ENCODE measurements at places on chromosomes 16 and 17.

DNA sequence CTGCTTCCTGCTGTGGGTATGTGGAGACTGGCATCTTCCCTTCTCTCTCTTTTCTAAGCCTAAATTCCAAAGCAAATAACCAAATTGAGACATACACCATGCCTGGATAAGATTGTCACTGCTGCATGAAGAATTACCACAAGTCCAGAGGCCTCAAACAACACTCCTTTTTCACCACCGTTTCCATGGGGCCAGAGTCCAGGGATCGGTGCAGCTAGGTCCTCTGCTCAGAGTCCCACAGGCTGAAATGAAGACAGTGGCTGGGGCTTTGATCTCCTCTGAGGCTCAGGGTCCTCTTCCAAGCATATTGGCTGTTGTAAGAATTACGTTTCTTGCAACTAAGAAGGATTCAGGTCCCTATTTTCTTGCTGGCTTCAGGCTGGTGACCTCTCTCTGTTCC is 130.4 kb downstream of the SLC39A11 start:
- no peak for DNase-seq

GRCh38 chr17:64084086-64084939 is 45.6 kb downstream of the ERN1 start:
- no peak for DNase-seq

DNA sequence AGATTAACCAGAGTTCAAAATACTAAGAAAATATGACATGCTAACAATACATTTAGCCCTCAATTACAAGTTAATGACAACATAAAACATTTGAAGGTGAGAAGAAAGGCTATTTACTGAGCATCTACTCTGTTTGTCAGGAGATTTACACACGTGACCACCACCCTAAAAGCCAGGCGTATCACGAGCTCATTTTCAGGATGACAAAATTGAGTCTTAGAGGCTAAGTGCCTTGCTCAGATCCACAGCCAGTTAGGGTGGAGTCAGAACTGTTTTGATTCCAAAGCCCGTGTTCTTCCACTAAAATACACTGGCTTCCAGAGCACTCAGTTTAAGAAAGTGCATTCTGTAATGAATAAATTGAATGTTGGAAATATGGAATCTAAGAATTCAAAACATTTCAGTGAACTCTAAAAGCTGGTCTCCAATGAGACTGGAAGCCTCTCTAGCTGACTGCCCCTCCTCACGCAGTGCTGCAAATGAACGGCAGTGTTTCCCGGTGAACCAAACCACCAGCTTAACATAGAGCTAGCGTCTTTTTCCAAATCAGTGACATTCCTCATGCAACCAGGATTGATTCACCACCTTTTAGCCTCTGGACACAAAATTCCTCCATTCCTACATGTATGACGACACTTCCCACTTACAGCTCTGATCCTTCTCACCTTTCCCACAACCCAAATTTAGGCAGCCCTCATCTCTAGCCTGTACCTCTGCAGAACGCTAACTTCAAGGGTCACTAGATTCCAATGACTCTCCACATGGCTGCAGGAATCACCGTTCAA is 5.9 kb downstream of the ZDHHC7 start:
- no peak for DNase-seq

DNA sequence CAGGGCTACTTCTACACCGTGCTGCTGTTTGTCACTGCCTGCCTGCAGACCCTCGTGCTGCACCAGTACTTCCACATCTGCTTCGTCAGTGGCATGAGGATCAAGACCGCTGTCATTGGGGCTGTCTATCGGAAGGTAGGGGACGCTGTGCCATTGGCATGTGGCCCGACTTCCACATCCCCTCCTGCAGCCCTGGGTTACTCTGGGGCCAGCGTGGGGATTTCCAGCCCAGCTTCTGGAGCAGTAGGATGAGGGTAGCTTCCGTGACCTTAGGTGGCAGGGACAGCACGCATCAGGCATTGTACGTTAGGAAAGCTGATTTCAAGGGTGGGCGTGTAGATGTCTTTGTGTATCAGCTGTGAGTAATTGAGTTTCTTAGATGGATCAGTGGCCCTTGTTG is 96.5 kb downstream of the ABCC1 start:
- DNase-seq, result no peak

DNA sequence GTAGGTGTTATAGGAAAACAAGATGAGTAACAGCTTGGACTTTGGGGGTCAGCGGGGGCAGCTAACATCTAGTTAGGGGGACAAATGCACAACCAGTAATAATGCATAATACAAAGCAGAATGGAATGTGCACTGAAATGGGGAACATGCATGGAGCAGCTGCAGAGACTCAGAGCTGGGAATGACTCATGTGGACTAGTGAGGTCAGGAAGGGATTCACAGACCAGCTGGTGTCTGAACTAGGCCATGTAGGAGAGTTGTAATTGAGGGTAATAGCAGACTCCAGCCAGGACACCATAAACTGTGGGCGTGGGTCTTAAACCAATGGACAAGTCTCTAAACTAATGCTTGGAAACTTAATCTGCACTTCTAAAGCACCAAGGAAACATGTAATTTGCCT is 176.8 kb upstream of the ASIC2 start:
- DNase-seq, result no peak

DNA sequence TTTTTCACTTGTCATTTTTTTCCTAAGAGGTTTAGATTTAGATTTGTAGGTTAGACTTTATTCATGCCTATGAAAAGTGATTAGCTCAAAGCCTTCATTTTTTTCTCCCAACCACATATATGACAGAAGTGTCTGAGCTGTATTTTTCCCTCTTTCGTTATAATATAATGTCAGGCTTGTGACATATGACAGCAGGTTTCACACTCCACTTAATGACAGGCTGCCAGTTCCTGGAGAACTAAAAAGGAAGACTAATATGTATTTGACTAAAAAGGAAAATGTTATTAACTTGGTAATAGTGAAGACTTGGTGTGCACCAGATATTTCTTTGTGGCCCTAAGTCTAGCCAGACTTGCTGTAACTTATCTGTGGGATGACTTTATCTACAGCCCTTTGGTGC is 200.7 kb upstream of the CACNG5 start:
- no peak for DNase-seq

DNA sequence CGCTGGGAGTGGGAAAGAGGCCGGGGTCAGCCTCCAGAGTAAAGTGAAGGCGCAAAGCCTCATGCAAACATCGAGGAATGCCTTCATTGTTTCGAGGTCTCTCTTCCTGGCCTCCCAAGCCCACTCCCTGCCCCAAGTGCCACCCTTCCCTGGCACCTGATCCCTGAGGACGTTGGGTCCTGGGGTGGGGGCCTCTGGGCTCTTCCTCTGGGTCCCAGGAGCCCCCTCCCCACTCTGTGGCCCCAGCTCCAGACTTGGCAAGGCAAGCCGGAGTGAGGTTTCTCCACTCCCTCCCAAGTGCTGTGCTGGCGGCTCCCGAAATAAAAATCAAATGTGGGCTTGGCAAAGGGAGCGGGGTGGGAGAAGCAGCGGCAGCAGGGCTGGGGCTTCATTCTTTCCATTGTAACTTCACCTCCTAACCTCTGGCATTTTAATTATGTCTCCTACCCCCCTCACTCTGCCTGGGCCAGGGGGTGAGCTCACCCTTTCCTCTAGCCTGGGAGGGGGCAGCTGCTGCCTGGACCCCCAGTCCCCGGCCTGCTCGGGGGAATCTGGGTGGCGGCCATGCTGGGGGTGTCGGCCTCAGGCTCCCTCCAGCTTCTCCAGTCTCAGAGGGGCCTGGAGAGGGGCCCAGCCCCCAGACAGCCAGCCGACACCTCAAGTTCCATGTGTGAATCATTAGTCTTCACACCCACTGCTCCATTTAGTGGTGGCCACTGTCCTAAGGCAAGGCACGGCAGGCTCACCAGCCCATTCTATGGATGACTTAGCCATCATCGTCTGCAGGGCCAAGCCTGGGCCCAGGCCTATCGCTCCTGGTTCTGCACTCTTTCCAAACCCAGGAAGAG is 14.6 kb upstream of the TMEM92 start:
- DNase-seq, result no peak

DNA sequence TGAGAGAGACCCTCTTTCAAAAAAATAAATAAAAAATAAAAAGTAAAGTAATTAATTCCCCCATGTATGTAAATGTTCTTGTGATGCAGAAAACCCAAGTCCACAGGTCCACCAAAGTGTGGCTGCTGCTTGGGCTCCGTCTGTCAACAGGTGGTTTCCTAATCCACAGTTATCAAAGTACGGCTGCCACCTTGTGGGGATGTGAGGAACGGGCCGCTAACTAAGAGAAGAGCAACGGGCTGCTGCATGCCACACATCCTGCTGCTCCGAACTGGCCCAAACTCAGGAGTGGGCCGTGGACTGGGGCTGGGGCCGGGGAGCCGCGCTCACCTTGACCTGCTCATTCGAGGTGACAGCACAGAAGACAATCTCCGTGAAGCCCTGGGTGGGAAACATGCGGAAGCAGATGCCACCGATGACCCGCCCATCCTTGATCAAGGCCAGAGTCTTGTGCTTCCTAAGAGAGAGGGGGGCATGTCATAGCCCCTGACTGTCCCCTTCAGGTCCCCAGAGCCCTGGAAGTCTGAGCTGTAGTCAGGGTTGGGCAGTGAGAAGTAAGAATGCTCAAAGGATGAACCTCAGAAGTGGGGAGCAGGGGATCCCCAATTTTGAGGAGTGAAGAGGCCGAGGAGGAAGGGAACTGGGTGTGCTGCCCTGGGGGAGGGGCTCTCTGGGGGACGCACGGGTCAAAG is 4.3 kb downstream of the KAT2A start:
- DNase-seq, result peak; percentile 47

- DNase-seq, result no peak
These were observed 119.7 kb downstream of the KIF2B start for GRCh38 chr17:53942436-53942835.

- no peak for DNase-seq
These were observed 113.2 kb downstream of the MSI2 start for GRCh38 chr17:57369509-57369945.

- no peak for DNase-seq
These were observed 100.5 kb downstream of the CYB561 start for GRCh38 chr17:63345611-63346010.

GRCh38 chr17:76598004-76598439 is 12.4 kb upstream of the ST6GALNAC2 start:
- no peak for DNase-seq

DNA sequence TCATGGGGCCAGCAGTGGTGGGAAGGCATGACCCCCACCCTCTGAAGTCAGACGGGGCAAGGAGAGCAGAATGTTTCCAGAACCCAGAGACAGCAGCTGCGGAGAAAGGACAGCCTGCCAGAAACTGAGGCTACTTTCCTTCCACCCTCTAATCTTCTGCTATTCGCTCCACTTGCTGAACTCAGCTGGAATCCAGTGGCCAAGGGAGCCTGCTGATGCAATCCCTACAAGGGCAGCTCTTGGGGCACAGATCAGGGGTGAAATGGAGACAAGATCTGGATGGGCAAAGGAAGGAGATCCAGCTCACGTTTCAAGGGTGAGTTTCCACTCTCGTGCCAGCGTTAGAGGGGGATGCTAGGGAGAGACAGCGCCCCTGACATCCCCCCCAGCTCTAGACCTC is 479.1 kb downstream of the SLC39A11 start:
- no peak for DNase-seq

- no peak for DNase-seq
These were observed 68.7 kb upstream of the MARCHF10 start for GRCh38 chr17:62876673-62877405.

DNA sequence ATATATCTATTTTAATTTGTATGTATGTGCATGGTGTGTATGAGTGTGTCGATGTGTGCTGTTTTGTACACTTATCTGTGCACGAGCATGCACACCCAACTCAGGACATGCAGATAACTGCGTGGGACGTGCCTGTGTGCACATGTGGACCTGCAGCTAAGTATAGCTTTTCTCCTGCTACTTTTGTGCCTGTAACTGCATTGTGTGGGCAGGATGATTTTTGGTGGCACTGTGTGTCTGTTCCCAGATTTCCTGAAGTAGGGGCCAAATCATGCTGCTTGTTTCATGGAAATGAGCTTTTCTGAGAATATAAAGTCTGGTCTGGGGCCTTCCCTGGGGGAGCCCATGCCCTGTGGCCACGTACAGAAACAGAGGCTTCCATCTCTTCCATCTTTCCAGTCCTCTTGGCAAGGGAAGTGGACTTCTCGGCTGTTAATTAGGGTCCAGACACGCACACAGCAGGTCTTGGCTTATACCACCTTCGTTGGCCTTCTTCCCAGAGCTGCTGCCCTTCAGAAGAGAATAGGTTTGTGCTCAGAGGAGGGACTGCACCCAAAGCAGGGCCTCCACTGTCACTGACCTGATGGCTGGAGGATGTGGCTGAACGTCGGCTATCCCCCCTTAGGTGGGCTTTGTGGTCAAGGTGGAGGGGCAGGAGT is 30.2 kb downstream of the SPNS3 start:
- no peak for DNase-seq

DNA sequence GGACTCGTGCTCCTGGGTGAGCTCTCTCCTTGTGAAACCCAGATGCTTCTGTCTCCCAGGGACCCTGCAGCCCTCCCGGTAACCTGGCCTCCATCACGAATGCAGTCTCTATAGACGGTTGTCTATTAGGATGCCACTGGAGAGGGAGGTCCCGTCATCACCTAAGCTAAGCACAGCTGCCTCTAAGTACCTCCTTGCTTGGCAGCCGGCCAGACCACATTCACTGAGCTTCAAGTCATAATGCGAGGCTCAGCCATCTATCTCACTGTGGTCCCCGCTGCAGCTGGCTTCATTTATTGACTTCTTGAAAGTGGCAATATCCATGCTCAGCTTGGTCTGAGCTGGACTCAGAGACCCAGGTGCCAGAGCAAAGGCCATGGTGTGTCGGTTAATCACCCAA is 74.5 kb upstream of the HSBP1 start:
- DNase-seq, result no peak

DNA sequence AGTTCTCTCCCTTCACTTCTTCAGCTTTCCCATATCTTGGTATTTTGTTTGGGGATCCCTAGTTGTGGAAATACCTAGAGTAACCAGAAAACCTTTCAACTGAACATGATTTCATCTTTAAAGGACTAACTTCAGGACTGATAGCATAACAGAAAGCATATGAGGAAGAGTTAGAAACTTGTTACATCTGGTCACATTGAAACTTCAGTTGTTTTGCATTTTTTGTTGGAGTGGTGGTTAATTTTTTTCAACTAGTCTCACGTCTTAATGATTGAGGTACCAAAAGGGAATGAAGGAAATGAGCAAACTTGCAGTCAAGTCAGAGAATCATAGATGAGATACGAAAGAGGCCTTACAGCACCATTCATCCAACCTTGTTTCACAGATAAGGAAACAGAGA is 49.6 kb downstream of the TANGO6 start:
- DNase-seq, result no peak

DNA sequence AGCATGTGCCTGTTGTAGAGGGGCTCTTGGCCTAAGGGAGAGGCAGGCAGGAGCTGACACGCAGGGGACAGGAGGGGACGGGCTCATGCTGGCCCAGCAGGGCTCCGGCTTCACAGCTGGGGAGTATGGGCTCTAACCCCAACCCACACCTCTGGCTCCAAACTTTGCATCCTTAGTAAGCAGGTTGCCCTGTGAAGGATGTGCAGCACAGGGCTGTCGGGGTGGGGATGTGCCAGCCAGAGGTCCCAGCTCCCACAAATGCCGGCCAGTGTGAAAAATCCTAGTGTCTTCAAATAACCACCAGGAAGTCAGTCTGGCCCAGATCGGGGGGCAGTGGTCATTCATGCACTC is 14.0 kb upstream of the FAM83G start:
- no peak for DNase-seq

GRCh38 chr17:44284024-44284400 is 16.1 kb upstream of the SLC4A1 start:
- DNase-seq, result no peak

Measured in smooth muscle cell of the brain vasculature (primary cell).